ENCODE measurements at places on chromosomes 5 and 9.
A peak's percentile ranks its signal among the peaks of the same experiment; 100 is the strongest.

DNA sequence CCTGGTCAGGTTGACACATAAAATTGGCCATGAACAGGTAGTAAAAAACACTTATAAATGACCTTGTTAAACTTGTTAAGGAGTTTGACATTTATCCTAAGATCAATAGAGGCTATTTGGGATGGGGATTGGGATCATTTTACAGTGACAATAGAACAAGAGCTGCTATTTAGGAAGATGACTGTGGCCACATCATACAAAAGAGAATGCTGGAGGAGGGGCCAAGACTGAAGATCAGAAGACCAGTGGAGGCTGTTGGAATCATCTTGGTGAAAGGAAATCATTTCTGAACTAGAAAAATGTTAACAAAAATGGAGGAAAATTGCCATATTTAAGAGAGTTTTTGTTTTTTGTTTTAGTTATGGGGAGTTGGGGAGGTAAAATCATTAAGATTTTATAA, 304.8 kb upstream of the TLE4 start:
- no peak for DNase-seq

DNA sequence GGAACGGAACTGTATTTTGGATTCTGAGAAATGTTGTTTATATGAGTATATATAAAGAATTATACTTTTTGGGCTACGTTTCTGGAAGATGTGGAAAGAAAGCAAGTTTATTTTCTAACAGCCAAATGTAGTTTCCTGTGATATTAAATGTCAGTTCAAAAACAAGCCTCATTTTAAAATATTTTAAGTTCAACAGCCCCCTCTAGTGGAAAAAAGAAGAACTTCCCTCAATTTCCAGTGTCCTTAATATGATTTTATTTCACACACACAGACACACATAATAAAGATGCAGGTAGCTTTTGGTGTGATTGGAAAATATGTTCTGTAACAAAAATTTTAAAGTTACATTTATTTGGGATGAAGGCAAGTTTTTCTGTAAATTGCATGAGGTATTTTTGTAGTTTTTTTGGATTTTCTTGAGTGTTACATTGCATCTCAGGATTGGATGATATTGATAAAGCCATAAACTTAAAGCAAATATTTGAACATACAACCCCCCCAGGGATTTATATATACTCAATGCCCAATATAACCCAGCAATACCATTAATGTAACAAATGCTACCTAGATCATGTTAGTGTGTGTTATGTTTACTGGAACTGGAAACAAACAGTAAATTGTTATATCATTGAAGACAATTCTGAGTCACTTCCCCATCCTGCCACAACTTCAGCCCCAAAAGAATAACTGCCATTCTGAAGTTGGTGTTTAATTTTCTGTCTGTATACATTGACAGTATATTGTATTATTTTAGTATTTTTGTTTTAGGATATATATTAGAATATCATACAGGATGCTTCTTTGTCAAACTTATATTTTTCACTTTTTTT, 54.0 kb downstream of the CCDC171 start:
- DNase-seq: no peak

DNA sequence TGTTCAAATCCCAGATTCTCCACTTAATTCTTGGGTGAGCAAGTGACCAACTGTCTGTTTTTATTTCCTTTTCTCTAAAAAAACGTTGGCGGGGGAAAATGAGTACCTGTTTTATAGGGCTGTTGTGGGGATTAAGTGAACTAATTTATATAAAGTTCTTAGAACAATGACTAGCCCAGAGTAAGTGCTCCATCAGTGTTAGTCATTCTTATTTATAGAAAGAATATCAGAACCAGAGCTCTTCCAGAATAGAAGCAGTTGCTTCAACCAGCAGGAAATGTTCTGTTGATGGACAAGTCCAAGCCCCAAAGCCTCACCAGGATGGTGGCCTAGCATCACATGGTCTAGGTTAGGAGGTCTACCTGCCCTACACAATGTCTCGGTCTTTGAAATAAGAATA, 379.2 kb downstream of the ACTL7B start:
- no peak for DNase-seq

- peak; percentile 46 for DNase-seq
Observed at GRCh38 chr5:127801751-127802476, 98.7 kb downstream of the CCDC192 start.

- no peak for DNase-seq
Observed at GRCh38 chr5:171395042-171395441, 7.4 kb downstream of the NPM1 start.

DNA sequence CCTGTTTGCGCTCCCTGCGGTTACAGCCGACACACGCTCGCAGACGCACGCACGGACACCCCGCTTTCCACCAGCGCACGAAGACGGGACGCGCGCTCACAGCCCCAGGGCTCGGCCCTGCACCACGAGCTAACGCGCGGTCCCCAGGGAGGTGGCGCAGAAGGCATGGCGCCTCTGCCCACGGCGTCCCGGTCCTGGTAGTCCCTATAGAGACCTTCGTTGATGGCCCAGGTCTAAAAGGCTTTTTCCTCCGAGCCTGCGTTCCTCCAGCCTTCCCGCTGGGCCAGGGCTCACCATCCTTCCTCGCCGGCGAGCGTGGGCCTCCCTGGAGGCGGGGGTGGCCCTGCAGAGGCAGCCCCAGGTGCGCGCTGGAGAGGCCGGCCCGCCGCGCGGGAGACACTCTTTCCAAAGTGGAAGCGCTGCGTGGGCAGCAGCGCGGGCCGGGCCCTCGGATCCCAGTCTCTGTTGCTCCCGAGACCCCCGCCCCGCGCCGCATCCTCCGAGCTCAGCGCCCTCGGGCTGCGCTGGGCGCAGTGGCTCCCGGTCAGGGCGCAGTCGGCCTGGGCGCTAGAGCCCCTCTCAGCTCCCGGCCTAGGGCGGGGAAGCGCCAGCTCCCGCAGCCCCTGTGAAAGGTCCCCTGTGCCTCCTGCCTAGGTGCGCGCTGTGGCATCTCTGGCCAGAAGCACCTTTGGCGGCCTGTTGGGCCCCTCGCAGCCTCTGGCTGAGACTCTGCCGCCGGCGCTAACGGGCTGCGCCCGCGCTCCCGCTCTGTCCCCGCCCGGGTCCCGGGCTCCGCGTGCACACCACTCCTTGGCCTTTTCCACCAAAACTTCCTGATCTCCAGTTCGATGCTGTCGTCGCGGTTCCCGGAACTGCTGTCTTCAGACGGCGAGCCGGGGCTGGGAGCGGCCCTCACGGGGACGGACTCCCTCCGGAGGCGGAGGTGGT, 31.9 kb upstream of the FANCC start:
- no peak for DNase-seq

DNA sequence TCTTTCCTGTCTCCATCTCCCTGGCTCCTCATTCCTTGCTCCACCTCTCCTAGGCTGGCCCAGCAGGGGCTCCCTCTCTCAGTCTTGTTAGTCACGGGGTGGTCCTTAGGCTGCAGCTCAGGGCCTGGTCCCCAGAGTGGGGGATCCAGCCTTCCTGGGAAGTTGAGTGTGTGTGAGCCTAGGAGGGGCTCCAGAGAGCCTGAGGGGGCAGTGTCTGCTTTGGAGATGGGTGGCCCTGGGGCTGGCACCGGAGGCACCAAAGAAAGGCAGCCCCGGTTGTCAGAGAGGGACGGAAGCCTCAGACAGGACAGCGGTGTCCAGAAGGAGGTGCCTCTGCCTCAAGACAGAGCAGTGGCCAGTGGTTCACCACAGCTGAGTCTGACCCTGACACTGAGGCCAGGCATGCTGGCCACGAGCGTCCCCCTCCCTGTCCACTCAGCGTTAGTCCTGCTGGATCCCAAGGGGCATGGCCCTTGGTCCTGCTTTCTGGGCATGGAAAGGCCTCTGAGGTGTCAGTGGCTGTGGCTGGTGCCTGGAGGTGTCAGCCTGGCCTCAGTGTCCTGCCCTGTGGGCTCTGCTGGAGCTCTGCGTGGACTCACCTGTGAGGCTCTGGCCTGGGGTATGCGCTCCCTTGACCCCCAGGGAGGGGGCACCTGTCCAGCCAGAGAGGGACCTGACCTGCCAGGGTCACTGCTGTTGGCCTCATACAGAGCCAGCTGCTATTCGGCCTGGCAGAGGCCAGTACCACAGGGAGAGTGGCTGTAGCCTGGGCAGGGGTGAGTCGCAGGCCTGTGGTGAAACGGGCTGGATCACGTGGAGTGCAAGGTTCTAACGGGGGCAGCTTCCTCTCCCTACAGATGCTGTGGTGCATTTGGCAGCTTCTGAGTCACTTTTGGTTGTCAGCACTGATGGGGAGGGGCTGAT, 130.6 kb downstream of the CACNA1B start:
- DNase-seq: no peak

- DNase-seq: no peak
Observed at GRCh38 chr5:118593003-118593328, 395.4 kb downstream of the DTWD2 start.

DNA sequence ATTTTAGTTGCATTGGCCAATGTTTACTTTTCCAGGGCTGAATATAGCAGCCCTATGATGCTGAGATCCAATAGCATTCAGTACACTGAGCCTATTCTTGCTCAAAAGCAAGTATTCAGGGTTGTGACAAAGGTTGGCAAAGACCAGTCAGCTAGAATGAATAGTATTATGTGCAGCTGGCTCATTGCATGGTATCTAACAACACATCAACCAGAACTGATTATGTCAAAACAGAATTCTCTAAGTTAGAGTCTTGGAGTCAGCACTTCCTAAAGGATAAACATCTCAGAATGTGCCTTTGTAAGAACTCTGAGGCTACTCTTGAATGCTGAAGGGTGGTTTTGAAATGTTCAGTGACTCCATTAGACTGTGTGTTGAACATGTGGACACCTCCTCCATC, 774.5 kb upstream of the RGMB start:
- DNase-seq: no peak

- no peak for DNase-seq
Observed at GRCh38 chr5:128491291-128491690, 46.8 kb downstream of the FBN2 start.

GRCh38 chr9:137022662-137023008, 5.4 kb downstream of the ABCA2 start:
- DNase-seq: no peak

GRCh38 chr9:114914139-114914538, 16.3 kb downstream of the TNFSF8 start:
- no peak for DNase-seq

DNA sequence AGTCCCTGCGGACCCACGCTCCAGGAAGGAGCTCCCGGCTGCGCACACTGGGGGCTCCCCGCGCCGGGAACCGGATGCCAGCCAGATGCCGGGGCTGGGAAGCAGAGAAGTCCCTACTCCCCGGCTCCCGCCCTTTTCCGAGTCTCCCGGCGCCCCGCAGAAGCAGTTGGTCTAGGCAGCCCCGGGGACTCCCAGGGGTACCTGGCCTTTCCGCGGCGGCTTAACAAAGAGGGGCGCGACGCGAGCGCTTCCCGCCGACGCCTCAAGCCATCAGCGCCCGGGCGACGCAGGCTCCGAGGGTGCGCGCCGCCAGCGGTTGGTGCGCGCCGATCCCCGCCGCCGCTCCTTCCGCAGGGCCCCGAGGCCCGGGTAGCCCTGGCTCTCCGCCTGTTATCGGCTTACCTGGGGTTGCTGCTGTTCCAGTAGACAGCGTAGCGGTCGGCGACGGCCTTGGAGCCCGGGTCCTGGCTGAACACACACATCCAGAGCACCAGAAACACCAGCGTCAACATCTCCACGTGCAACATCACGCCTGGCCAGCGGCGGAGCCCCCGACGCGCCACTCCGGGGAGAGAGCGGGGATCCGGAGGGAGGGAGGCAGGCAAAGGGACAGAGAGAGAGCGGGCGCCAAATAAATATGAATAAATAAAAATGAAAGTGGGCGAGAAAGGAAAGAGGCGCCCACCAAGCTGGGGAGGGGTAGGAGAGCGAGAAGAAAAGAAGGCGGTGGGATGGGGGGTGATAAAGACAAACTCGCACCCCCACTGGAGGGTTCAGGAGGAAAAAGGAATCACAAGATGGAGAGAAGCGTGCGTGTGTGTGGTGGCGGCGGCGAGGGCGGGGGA, 428 bp downstream of the EFNA5 start:
- no peak for DNase-seq

DNA sequence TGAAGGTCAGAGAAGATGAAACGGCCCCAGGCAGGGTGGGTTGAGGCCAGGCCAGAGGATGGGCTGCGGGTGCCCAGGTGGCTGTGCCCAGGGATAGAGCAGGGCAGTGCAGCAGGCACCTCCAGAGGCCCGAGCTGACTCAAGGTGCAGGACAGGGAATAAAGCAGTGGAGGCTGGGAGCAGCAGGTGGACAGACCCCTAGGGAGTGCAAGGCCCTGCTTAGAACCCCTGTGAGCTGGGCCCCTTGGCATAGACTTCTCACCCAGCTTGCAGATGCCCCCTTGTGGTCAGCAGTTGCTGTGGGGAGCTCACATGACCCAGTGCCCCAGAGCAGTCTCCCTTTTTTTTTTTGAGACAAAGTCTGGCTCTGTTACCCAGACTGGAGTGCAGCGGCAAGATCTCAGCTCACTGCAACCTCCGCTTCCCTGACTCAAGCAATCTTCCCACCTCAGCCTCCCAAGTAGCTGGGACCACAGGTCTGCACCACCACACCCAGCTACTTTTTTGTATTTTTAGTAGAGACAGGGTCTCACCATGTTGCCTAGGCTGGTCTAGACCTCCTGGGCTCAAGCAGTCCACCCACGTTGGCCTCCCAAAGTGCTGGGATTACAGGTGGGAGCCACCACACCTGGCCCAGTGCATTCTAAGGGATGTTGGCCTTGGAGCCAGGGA, 118.8 kb downstream of the WNK2 start:
- peak; percentile 41 for DNase-seq

GRCh38 chr9:88746743-88747398, 211.9 kb downstream of the NXNL2 start:
- no peak for DNase-seq
